ENCODE measurements at places on chromosomes 5 and 9. TPM values are rescaled to one million over a fixed set of nuclear protein-coding genes. Genes with fewer than 3 reads are reported as not detected.

Gene GKAP1
- 9.6 TPM for total RNA-seq

Gene PTGDS
- not detected for total RNA-seq

Gene GPR150
- 0.34 TPM for total RNA-seq

Gene RNF183
- total RNA-seq = not detected

Gene NR5A1
- total RNA-seq = not detected

Gene ELAVL2
- 21.6 TPM for total RNA-seq

Gene TRIM7
- 3.2 TPM for total RNA-seq

Gene IL5
- total RNA-seq = not detected

Gene SVEP1
- 1.2 TPM for total RNA-seq

Gene CKMT2
- total RNA-seq = not detected

Gene TLE1
- total RNA-seq = 21.9 TPM

Gene FOXD1
- 17.4 TPM for total RNA-seq

Gene PIP5KL1
- total RNA-seq = 1.6 TPM

Gene TEK
- total RNA-seq = 2.0 TPM

Gene STPG3
- total RNA-seq = not detected

Gene C9orf153
- total RNA-seq = not detected

Gene MARVELD2
- total RNA-seq = 5.7 TPM

Gene REEP2
- 0.32 TPM for total RNA-seq

Gene TAF1L
- 0.02 TPM for total RNA-seq

Gene RANBP17
- not detected for total RNA-seq

Gene OGN
- total RNA-seq = not detected

Gene NRARP
- not detected for total RNA-seq

Gene ANKRD55
- not detected for total RNA-seq

Gene GMCL2
- not detected for total RNA-seq
